Hypothalamus (tissue), 51 donors: ENCODE measurements at places on chromosomes 4 and X.

DNA sequence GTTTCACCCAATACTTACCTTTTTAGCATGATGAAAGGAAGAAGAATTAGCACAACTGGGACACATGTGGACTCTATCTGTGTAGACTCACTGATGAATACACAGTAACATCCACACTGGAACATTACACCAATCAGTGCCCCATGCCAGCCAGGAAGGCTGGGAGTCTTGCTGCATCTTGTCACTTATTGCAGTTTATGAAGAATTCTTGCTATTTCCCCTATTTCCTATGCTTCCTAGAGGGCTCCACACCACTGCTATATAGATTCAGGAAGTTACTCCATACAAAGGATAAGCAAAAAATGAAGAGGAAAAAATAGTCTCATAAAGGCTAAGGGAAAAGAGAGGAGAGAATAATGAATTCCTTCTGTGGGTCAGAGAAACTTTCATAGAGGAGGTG is 201.0 kb downstream of the CAMK2D start:
- DNase-seq: no peak

GRCh38 chrX:16892504-16893362 is 22.6 kb upstream of the RBBP7 start:
- DNase-seq: peak; percentile 8

DNA sequence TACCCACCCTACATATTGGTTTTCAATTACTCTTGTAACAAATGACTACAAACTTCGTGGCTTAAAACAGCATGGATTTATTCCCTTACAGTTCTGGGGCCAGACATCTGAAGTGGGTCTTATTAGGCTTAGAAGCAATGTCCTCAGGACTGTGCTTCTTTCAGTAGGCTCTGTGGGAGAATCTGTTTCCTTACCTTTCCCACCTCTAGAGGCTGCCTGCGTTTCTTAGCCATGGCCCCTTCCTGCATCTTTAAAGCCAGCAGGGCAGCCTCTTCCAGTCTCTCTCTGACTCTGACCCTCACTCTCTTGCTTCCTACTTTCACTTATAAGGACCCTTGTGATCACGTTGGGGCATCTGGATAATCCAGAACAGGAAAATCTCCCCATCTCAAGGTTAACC is 252.5 kb upstream of the PGRMC2 start:
- no peak for DNase-seq

- DNase-seq: no peak
These were observed 592.9 kb downstream of the BCOR start for GRCh38 chrX:39504850-39505259.

DNA sequence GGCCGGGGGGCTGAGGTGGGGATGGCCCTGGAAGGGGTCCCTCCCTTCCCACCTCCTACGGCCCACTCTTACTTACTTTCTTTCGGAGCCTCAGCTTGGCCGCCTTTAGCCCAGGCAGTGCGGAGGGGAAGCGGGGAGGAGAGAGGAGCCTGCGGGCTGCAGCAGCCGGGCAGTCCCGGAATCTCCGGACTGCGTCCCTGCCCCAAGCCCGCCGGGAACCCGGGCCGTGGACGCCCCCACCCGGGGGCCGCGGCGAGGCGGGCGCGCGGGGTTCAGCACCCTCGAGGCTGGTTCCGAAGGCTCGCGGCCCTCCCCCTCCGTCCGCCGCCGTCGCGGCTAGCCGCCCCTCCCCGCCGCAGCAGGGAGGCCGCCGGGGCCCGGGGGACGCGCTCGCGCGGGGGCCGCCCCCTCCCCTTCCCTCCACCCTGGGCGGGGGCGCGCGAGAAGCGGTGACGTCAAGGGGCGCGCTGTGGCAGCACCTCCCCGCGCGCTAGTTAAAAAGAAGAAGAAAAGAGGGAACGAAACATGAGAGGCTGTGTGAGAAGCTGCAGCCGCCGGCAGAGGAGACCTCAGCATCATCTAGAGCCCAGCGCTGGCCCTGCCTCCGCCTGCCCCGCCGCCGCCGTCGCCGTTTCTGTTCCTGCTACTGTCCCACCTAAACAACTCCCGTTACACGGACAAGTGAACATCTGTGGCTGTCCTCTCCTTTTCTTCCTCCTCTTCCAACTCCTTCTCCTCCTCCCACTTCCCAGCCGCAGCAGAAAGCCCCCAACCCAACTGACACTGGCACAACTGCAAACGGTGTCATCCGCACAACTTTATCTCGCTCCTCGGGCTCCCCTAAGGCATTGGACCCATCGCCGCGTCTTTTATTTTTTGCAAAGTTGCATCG is at the start of gene HHIP:
TSS of gene HHIP (plus strand) at position 526 of the 892 bp plus-strand sequence. CDS start 520 bp downstream, outside the sequence.
- peak; percentile 46 for DNase-seq

GRCh38 chr4:16264798-16265197 is 38.5 kb upstream of the TAPT1 start:
- DNase-seq: no peak

DNA sequence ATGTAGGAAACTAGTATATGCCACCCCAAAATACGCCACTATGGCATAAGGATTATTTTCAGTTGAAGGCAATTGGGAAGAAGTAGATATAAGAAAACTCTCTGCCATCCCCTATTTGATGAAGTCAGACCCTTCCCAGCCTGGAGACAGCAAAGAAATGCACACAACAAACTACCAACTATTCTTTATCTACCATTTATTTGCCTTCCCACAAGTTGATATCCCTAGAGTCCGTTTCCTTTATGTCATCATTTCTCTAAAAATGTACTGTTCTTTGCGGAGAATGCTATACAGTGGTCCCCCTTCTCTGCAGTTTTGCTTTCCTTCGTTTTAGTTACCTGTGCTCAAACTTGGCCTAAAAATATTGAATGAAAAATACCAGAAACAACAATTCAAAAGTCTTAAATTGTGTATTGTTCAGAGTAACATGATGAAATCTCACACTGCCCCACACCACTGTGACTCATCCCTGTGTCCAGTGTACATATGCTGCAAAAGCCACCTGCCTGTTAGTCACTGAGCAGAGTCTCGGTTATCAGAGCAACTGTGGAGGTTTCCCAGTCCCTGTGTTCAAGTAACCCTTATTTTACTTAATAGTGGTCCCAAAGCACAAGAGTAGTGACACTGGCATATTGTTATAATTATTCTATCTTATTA is 152.3 kb downstream of the WDFY3 start:
- DNase-seq: no peak

DNA sequence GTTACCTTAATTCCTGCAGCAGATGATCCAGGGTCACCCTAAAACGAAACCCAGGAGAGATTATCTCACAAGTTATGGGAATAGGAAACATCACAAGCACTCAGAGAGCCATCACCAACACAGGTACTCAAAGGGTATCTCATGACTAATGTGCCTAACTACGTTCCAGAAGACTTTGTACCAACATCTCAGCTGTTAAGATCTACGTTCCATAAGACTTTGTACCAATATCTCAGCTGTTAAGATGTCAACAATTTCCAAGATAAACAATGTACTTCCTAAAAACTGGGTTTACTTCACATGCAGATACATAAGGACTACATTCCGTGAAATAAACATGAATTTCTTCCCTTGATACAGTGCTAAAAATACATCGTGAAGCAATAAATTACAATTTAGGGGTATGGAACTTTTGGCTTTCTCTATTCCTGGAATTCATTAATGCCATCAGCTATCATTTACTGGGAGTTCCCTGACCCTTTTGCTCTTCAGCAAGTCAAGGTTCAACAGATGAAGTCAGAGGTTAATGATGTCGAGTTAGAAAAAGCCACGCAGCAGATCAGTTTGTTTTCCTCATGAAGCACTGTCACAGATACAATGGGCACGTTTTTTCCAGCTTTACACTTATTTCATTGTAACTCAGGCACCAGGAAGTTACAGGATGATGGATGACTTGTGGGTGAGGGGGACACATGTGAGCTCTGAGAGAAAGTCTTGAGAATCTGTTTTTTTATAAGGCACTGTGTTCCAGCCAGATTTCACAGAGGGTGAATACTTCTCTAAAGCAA is 127.0 kb upstream of the ETNPPL start:
- DNase-seq: no peak

GRCh38 chrX:17031827-17032226 is 85.4 kb downstream of the REPS2 start:
- DNase-seq: no peak

DNA sequence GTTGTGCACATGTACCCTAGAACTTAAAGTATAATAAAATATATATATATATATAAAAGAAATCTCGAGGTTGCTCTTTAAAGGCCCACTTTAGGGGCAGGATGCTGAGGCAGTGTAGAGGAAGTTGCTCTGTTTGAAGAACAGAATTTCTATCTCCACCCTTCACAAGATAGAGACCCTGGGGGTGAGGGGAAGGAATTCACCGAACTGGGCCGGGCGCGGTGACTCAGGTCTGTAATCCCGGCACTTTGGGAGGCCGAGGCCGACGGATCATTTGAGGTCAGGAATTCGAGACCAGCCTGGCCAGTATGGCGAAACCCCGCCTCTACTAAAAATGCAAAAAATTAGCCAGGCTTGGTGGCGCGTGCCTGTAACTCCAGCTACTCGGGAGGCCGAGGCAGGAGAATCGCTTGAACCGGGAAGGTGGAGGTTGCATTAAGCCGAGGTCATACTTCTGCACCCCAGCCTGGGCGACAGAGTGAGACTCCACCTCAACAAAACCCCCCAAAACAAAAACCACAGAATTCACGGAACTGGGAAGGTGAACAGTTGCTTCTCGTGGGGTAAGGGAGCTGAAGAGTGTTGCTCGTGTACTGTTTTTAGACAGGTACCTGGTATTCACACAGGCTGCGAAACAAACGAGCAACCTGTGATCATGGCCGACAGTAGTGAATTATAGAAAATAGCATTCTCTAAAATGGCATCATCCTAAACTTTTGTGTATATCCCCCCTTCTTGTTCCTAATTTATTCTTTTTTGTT is 6.2 kb downstream of the PLAC8 start:
- no peak for DNase-seq

- no peak for DNase-seq
These were observed 36.1 kb downstream of the SCML1 start for GRCh38 chrX:17773221-17773876.

DNA sequence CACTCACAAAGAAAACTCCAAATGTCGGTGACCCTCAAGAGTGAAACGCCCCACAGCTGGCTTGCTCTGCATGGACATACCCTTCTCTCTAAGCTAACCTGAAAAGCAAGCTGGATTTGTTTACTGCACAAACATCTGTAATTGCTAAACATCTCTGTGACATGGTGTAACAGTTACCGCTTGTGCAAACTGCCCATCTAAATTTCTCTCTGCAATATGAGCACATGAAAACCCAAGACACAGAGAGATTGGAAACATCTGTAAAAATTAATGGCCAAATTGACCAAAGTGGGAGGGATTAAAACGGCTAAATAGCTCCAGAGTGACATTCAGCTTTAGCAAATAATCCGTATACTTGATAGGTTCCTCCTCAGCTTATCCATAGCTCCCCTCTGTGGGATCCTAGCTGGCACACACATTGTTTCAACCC is 155.0 kb upstream of the MAP3K15 start:
- no peak for DNase-seq

DNA sequence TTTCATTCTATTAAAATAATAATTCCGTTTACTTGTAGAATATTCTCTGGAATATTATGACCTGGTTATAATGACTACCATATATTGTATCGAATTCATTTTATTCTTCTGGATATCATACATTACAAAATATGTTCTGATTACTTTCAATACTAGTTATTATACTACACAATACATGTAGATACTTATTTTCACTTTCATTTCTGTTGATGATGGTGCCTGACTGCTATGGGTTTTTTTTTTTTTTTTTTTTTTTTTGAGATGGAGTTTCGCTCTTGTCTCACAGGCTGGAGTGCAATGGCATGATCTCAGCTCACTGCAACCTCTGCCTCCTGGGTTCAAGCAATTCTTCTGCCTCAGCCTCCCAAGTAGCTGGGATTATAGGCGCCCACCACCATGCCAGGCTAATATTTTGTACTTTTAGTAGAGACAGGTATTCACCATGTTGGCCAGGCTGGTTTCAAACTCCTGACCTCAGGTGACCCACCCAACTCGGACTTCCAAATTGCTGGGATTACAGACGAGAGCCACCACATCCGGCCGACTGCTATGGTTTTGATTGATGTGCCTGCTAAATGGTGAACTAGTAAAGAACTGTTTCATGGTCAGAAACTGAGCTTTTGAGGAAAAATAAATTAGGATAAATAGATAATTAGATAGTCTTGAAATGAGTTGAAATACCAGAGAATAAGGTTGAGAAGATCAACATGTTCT is 39.5 kb downstream of the PCDH10 start:
- DNase-seq: no peak

GRCh38 chr4:154720618-154721267 is 23.1 kb upstream of the LRAT start:
- no peak for DNase-seq
